Transverse colon (tissue), 4 donors: ENCODE measurements at places on chromosomes 5 and 9.

GRCh38 chr5:96752341-96753016, 55.3 kb downstream of the ERAP1 start:
- no peak for DNase-seq

GRCh38 chr9:15352306-15352705, 45.3 kb upstream of the TTC39B start:
- DNase-seq: no peak

GRCh38 chr5:17441351-17441750, 56.7 kb upstream of the TAF11L2 start:
- DNase-seq: no peak

DNA sequence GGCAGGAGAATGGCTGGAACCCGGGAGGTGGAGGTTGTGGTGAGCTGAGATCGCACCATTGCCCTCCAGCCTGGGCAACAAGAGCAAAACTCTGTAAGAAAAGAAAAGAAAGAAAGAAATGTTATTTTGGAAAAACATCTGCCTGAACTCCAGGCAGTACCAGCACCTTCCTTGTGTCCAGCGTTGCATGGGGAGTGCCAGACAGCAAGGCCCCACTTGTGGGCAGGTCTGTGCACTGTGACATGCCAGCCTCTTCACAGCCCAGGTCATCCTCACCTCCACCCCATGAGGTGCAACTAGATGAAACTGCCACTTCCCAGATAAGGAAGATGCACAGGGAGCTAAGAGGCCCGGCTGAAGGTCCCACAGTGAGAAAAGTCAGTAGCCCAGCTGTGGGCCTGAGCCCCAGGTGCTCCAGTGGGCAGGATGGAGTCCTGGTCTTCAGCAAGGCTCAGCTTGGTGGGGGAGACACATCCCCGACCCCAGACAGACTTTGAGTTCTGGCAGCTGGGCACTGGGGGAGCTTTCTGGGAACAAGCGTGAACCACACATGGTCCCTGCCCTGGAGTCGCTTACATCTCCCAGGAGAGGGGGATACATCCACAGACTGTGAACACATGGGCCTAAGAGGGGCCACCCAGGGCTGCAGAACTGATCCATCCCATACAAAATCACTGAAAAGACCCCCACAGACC, 146.9 kb upstream of the IER5L start:
- DNase-seq: no peak

- no peak for DNase-seq
Measured at GRCh38 chr5:138978080-138978479, 102.9 kb upstream of the LRRTM2 start.

DNA sequence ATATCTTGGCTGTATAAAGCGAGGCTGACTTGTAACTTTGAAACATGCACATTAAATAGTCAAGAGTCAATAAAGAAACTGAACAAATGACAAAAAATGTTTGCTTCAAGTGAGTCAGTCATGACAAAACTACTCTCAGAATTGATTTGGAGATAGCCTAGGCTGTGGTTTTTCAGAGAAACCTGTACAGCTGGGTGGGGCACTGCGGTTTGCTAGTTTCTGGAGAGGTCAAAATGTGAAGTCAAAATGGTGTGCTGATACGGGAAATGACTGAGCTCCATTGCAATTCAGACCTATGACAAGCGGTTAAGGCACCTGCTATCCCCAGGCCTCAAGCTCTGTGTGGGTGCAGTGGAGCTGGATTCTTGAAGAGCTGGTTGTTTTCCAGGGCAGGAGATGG, 10.3 kb upstream of the CD180 start:
- peak; percentile 78 for DNase-seq

GRCh38 chr5:83744821-83745220, 24.2 kb upstream of the HAPLN1 start:
- no peak for DNase-seq

DNA sequence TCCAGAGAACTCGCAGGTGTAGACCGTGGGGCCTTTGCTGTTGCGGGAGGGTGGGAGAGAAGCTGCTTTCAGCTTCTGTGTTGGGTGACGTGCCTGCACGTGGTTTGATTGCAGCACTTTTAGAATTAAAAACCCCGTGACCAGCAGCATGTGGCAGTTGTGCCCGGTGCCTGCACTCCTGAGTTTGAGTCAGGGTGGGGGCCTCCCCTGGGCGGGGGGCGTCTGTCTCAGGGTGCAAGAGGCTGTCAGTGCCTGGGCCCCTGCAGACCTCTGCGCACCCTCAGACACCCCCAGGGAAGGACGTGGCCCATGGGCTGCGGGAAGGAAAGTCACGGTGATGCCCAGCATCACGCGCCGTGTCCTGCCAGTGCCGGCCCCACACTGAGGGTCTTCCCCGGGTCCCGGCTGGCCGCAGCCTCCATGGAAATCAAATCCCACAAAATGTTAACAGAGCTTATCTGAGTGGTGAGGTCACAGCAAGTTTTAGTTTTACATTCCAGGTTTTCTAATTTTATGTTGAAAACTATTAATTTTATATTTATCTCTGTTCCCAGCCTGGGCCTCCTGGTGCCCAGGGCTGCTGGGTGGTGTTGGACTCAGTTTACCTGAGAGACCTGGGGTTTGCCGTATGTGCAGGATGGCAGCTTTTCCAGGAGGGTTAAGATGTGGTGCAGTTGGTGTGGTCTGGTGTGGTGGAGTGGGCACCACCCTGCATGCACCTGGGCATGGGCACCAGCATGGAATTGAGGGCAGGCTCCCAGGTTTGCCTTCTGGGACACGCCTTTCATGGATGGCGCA, 33.3 kb downstream of the AHRR start:
- DNase-seq: no peak

DNA sequence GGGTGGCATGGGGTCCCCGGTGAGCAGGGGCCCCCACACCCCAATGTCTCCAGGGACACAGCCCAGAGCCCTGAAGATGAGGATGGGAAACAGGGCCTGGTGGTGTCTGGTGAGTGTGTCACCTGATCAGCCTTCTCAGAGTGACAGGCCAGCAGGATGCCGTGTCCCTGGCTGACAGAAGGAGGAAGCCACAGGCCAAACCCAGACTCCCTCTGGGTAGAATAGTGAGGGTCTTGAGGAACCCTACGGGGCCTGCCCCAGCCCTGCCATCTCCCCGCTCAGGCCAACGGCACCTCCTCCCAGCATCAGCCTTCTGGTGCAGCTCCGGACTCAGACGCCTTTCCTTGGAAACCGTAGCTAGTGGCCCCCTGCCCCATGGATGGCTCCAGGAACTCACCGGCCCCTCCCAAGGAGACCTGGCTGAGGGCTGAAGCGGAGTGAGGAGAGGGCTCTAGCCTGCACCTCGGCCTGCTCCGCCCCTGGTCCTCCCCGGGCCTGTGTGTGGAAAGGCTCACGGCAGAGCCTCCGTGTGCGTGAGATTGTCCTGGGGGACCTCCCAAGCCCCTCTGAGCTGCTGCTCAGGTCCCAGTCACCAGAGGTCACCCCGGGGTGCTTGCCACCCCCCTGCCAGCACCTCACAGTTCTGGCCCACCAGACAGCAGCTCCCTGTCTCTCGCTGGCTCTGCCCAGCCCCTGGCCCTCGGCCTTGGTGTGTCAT, 6.0 kb downstream of the RALGDS start:
- no peak for DNase-seq

DNA sequence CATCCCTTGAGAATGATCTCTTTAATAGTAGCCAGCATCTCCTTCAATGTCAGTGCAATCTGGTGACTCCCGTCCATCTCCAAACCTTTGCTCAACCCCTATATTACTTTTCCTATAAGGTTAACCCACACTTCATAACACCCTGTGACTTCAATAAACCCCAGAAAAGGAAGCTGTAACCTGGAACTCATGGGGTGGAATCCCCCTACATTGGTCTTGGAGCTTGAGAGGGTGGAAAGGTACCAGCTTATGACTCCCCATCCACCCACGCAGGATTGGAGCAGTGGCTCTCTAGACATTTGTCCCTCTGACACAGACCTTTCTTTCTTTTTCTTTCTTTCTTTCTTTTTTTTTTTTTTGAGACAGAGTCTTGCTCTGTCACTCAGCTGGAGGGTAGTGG, 54.7 kb upstream of the ZFR start:
- no peak for DNase-seq

DNA sequence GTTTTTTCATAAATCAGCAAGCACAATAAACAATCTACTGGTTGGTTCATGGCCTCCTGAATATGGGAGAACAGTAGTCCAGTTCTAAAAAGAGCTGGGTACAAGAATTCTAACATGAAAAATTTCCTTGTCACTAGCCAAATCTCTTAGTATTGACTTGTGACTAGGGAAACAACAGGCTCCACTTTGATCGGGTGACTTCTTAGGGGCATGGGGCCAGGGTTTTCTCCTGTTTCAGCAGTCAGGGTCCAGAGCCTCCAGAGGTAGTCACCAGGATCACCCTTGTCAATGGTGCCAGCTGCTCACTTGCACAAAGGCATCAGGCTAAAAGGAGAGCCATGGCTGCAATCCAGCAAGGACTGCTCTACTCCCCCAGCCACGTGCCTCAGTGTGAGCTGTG, 38.1 kb downstream of the LPAR1 start:
- DNase-seq: no peak

DNA sequence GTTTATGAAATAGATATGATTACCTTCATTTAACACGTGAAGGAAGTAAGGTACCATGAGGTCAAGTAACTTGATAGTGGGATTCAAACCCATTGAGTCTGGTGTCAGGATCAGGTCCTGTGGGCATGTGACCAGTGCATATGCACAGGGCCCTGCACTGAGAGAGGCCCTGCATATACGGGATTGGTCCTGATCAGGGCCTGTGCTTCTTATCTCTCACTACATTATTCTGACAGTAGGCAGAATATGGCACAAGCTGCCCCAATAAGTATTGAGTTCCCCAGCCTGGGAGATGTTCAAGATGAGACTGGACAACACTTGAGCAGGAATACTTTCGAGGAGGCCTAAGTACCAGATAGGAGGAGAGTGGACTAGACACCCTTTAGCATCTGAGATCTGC, 44.0 kb downstream of the GALNT10 start:
- no peak for DNase-seq

- peak; percentile 54 for DNase-seq
Measured at GRCh38 chr9:124242331-124243194, 15.2 kb upstream of the NEK6 start.

DNA sequence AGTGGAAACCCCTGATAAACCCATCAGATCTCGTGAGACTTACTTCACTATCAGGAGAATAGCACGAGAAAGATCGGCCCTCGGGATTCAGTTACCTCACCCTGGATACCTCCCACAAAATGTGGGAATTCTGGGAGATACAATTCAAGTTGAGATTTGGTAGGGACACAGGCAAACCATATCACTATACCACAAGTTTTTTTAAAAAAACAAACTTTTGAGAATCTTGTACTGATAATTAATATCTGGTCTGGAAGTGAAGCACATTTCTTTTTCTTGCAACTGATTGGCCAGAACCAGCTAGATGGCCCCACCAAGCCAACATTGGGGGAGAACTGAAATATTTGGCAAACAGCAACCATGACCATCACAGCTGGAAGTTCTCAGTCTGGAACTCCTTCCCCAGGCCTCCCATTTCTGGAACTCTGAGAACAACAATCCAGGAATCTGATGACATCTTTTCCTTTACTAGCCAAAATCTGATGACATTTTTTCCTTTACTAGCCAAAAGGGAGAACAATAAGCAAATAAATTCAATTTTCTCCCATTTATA, 51.8 kb upstream of the CDKN2B start:
- no peak for DNase-seq

DNA sequence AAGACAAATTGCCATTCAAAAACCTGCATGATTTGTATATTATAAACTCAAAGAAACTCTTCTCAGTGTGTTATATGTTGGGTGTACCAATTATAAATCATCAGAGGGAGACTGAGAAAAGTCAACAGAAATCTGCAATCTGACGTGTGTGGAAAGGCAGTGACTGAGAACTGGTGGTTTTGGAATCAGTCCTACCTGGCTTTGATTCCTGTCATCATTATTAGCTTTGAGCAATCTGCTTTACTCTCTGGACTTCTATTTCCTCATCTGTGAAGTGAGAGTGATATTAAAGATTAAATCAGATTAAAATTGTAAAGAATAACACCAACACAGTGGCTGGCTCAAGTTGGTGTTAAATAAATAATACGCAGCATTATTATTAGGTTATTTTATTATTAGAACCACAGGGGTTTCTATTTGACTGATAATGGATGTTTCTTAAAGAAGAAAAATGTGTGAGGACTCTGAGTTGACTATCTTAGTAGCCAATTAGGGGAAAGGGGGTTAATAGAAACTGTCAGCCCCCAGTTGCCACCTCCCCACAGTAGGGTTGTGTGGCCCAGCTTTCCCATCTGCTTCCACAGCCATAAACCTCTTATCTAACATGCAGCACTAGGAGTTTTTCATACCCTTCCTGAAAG, 59.6 kb downstream of the SNCAIP start:
- DNase-seq: no peak

DNA sequence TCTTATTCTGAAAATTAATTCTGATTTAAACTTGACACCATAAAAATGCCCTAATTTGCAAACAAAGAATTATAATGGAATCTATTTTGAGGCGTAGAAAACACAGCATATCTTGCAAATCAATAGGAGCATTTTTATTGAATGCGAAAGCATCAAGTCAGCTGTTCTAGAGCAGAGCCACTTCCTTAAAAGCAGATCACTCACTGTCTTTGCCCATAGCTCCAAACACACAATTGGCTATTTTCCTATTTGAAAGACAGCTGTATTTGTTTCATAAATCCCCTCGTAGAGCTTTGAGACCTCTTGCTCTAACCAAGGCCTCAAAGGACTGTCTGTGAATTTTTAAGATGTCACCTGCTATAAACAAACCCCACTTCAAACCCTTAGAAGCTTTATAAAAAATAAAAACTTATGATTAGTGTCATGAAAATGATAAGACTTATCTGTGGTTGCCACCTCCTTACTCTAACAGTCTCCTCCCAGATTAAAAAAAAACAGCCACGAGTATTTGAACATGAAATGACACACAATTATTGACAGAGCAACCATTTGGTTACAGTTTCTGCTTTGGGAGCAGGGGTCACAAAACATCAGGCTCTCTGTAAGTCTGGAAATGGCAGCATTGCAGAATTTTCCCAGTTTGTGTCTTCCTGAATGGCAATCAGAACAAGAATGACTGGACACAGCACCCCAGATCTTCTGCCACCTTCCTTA, 75.6 kb upstream of the RASEF start:
- no peak for DNase-seq

- no peak for DNase-seq
Measured at GRCh38 chr5:68803881-68804319, 289.9 kb upstream of the SLC30A5 start.

GRCh38 chr5:6721442-6721841, 8.2 kb downstream of the TENT4A start:
- no peak for DNase-seq

DNA sequence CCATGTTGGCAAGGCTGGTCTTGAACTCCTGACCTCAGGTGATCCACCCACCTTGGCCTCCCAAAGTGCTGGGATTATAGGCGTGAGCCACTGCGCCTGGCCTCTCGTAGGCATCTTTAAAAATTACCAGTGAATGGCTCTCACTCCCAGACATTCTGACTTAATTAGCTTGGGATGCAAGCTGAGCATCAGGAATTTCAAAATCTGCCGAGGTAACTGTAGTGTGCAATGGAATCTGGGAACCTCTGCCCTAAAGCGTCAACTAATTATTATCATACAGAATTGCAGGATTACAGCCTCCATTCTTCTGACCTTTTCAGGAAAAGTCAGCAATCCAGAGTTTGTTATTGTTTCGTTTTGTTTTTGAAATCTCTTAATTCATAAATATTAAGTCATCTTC, 213.4 kb upstream of the DMAC1 start:
- DNase-seq: no peak
